ENCODE measurements at places on chromosomes 7 and 10. TPM values are rescaled to one million over a fixed set of nuclear protein-coding genes. Genes with fewer than 3 reads are reported as not detected.

Gene RPEL1
- total RNA-seq: not detected

Gene CAV1
- total RNA-seq: 772 TPM

DNA sequence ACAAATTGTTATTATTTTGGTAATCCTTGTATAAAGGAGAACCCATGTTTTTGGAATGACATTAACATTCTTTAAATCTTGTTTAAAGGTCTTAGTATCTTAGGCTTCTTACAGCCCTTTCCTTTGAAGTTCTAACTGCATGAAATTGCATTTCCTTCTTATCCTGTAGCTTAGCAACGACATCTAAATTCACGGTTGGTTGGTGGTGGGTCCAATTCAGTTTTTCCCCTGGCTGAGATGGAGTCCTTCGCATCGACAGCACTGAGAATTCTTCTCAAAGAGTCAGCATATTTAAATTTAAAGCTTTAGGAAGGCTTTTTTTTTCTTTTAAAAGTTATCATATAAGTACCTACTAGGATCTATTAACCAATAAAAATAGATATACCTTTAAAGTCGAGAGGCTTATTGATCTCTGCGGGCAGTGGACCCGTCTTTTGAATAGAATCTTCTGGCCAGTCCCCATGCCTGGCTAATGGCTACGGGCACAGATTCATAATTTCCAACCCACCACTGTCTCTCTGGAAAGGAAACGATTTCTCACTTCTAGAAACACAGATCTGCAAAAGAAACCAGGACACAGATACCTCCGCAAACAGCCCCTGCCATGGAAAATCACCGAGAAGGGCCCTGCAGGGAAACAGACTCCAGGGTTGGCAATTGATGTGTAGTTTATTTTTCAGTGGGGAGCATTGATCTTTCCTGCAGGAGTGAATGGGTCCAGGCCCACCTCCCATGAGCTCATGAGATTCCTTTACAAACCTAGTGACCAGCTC lies 63.4 kb downstream of the RAMP3 start:
- no peak for ATAC-seq

DNA sequence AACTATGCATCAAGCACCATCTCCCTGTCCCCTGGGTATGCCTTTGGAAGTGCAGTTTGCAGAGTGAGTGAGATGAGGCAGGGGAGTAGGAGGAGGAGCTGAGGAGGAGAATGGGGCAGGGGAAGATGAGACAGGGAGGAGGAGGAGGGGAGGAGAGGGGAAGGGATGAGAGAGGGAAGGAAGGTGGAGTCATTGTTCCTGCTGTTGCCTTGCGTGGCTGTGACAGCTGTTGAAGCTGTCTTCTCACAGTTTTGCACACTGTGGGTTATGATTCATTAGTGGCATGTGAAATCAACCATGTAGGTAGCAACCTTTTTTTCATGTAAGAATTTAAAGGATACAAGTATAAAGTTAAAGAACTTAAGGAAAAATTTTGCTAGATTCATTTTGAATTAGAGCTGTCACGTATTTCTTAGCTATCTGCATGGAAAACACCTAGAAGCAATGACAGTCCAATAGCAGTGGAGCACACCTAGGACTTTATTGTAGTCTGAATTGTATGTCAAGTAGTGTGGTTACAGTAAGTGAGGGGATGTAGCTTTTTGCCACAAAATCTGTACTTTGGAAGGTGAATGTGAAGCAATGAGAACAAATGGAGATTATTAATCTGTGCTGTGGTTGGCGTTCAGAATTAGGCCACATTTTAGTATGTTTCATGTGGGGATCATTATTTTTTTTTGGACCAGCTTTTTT lies 21.7 kb downstream of the CCM2 start:
- ATAC-seq: no peak

DNA sequence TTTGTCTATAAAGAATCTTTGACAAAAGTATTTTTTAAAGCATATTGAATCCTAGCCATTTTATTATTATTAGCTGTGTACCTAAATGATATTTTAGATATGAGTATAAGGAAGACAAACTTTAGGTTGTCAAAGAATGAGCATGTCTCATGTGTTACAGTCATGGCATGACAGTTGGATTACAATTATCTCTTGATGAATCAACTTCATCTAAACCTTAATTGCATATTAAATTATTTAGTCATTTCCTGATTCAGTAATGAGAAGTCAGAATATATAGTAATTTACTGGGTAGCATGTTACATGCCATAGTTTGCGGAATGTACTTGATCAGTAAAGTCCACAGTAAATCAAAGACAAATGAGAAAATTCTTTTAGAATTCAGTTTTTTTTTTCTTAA lies 59.2 kb downstream of the MAPK8 start:
- ATAC-seq: no peak

- no peak for ATAC-seq
These were observed 387.5 kb upstream of the LRRTM3 start for GRCh38 chr10:66538371-66538770.

All from gastroesophageal sphincter (tissue), 4 donors.